ENCODE measurements at places on chromosomes 5 and 9.

GRCh38 chr9:129653823-129654553, 11.5 kb upstream of the PRRX2 start:
- DNase-seq = no peak

GRCh38 chr5:172373680-172374079, 80.6 kb downstream of the SH3PXD2B start:
- DNase-seq = no peak

DNA sequence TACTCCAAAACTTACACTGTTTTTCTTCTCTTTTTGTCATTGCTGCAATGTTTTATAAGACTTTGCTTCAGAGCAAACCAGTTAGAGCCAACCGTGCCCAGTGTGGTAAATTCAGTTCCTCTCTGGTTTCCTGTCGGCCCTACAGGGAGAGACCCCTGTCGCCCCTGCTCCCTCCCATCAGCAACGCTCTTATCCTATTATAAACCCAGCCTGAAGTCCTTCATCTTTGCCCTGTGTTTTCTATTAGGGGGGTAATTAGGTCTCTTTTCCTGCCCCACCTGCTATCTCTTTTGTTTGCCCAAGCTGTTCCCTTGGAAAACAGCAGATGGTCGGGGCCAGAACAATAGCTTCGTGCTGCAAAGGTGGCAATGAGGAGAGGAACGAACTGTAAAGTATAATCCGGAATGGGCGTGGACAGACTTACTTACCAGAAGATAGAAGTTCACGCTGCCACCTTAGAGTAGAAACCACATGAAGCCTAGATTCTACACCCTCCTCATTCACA, 21.4 kb upstream of the OTULINL start:
- DNase-seq = peak; percentile 100

- no peak for DNase-seq
These were observed 47.9 kb downstream of the COL5A1 start for GRCh38 chr9:134689321-134690181.

DNA sequence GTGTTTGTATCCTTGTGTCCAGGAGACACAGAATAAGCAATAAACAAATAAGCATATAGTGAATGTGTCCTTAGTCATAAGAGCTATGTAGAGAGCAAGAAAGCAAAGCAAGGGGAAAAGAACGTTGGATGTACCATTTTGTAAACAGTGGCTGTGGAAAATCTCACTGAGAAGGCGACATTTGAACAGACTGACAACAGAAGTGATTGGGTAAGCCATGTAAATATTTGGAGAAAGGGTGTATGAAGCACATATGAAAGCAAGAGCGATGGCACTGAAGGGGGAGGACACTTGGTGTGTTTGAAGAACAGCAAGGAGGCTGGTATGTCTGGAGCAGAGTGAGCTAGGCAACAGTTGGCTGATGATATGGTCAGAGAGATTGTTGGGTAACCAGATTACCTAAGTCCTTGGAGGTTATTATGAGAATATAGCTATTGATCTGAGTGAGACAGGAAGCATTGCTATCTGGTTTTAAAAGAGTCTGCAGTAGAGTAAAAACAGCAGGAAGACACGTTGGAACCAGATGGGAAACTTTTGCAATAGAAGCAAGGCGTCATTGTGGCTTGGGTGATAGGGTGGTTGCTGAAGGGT, 115.5 kb upstream of the IL7R start:
- no peak for DNase-seq

DNA sequence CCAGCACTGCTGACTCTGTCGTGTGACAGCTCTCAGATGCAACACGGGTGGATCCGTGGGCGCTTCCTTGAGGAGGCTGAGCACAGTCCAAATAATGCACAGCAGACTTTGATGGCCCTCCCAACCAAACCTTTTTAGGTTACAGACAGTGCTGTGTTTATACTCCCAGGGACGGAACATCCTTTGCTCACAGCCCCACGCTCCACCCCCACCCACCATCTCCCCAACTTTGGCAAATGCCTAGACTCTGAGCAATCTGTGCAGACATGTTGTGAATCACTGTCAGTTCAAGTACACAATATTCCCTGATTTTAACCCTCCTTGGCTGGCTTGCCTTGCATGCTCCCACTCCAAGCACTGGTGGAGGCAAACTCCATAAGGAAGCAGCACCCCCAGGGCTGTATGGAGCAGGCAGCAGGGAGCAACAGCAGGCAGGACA, 324.6 kb downstream of the MLLT3 start:
- DNase-seq = no peak

DNA sequence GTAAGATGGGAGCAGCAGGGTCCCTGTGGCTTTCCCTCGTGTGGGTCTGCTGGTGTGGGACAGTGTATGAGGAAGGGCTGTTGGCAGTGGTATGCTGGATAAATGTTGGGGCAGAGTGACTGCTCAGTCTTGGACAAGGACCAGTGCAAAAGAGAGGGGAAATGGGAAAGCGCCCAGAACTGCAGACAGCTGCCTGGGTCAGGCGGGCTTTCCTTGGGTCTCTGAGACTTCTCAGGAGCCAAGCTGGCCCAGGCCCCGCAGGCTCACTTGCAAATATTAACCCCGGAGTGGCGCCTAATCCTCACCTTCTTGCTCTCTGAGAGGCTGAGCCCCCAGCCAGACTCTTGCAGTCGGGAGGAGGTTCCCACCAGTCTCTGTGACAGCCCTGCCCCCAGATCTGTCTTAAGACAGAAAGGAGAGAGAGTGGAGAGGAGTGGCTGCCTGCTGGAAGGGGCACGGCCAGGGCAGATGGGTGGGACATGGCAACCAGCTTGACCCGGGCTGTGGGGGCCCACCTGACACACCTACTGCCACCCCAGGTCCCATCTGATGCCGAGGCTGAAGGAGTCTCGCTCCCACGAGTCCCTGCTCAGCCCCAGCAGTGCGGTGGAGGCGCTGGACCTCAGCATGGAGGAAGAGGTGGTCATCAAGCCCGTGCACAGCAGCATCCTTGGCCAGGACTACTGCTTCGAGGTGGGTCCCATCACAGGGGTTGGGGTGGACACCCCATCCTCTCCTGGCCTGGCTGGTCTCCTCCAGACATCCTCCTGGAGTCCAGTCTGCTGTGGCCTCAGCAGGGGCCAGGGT, 105.2 kb downstream of the DAB2IP start:
- DNase-seq = no peak

- no peak for DNase-seq
These were observed 119.8 kb upstream of the PPP1R26 start for GRCh38 chr9:135359764-135360163.

DNA sequence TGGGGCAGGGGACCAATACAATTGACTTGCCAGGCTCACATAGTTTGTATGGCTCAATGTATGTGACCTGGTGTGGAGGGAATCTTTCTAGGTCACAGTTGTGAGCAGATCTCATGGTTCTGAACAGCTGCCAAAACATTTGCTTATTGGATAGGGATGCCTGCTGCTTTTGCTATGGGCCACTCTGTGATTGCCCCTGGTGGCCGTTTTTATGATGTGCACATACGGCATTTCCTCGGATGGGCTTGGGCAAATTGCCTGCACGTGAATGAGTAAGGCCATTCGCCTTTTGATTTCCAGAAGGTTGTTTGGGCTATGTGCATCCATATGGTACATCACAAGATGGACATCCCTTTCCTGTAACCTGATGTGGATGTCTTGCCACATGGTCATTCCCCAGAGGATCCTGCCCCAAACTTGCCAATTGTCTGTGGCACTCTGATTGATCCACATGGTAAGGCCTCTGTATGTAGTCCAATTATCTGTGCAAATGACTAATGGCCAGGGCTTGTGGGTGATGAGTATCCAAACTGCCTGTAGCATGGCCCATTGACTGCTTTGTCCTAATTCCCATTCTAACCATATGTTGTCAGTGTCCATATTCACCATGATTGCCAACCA, 10.7 kb upstream of the SLC22A4 start:
- DNase-seq = no peak

GRCh38 chr5:131846536-131846935, 49.7 kb upstream of the FNIP1 start:
- DNase-seq = no peak

- DNase-seq = no peak
These were observed 171.9 kb upstream of the RASA1 start for GRCh38 chr5:87095787-87096186.

Measured in NCI-H2081 (cell line).